Mesenteric fat pad (tissue), 1 donor: ENCODE measurements at places on chromosomes 5 and 9. TPM values are rescaled to one million over a fixed set of nuclear protein-coding genes. Genes with fewer than 3 reads are reported as not detected.

GRCh38 chr5:58475404-58475803 is 15.5 kb upstream of the PLK2 start:
- DNase-seq = no peak

DNA sequence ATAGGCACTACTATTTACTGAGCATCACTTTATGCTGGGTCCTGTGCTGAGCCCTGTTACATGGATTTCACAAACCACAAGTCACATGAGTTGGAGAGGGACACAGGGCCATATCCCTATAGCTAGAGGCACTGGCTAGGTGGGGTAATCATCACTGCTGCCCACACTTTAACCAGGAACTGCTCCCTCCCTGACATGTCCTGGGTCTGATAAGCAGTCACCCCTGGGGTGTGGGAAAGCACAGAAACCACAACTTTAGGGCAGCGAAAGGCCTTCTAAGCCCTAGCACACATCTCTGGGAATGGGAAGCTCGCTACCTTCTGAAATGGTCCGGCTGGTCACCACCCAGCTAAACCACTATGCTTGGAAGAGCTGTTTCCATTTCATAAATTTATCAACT is 15.0 kb downstream of the TBC1D2 start:
- DNase-seq = peak; percentile 59

Gene SH2D3C
- 28.1 TPM for total RNA-seq

Gene LRRC19
- total RNA-seq = not detected

DNA sequence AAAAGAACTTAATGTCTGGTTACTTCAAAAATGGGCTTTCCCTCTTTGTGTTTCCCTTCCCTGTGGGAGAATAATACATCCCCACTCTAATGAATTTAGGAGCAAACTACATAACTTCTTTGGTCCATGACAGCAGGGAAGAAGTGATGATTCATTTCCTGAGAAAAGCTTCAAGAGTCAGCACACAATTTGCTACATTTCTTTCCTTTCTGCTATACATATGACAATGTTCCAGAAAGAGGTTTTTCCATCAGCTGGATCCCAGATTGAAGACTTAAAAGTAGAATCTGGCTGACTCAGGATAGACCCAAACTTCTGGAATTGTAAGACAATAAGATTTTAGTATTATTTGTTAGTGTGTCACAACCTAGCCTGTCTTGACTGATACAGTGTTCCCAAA is 126.1 kb downstream of the DRD1 start:
- DNase-seq = no peak

DNA sequence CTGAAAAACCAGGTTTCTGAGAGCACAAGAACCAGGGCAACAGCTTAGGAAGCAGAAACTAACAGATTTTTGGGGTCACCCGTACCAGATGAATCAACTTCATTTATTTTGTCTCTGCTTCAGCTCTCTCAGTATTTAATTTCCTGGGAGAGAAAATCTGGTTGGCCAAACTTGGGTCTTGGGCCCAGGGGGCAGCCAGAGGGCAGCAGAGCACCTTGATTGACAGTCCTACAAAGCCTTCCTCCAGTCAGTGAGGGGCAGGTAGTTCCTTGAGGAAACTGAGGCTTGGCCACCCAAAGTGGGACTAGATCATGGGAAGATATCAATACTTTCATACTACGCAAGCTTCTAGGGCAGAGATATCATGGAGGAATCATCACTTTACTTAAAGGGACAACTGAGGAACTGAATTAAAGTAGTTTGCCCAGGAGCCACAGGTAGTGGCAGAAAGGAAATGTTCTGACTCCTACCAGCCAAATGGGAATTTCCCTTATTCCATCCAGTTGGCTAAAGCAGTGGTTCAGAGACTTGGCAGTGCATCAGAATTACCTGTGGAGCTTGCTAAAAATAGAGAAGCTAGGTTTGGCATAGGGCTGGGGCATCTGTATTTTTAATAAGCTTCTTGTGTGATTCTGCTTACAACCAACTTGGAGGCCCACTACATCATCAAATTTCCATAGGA is 21.5 kb upstream of the ARHGAP26 start:
- no peak for DNase-seq
